Hindlimb muscle (tissue), 1 donor: ENCODE measurements at places on chromosomes 1 and 21.
A peak's percentile ranks its signal among the peaks of the same experiment; 100 is the strongest.

GRCh38 chr1:157287462-157287861 lies 149.3 kb upstream of the ETV3 start:
- no peak for DNase-seq

GRCh38 chr1:31976401-31976800 lies 37.3 kb upstream of the KHDRBS1 start:
- DNase-seq, result no peak

DNA sequence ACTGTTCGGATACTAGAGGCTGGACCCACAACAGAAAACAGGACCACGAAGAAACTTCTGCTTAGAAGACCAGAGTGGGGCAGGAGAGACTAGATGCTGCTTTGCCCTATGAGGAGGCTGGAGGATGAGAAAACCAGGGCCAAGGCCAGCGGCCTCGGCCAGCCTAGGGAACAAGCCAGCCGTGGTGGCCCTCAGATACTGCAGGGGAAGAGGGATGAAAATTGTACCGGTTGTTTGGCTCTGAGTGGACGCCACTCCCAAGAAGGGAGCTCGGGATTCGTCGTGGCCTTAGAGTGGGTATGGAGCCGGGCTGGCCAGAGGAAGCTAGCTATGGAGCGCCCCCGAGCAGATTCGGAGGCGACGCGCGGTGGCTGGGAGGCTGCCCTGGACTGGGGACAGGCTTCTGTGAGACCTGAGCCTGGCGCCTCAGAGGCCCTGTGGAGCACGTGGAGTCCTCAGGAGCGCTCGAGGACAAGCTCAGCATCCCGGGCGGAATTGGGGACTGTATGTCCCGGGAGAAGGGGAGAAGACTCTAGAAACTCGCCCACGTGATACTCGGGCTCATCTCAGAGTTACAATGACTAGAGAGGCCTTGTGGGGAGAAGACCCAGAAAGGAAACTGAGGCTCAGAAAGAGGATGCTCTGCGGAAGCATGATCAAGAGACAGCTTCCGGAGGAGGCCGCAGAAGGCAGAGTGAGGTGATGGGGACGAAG lies 2.8 kb downstream of the PRRX1 start:
- peak; percentile 54 for DNase-seq

DNA sequence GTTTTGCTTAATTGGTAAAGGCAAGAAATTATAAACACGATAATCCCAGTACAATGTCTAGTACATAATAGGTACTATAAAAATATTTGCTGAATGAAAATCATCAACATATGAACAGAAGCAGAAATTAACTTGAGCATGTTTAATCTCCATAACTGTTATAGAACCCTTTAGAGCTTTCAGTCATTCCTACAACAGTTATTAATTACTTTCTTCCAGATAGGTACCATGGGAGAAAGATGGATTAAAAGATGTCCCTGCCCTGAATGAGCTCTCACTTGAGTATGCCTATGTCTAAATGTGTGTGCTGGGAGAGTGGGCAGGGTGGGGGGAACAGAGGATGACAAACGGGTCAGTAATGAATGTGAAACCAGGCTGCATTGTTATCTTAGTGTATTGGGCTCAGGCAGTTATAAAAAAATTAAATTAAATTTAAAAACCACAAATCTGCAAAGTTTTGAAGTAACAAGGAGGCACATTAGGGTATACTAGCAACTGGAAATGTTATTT lies 2.4 kb downstream of the EPS15 start:
- no peak for DNase-seq

- DNase-seq, result no peak
Measured at GRCh38 chr1:200223207-200223606, 186.6 kb downstream of the ZNF281 start.

GRCh38 chr1:182625719-182626504 lies 21.7 kb upstream of the RGS16 start:
- no peak for DNase-seq

- no peak for DNase-seq
Measured at GRCh38 chr1:61173118-61173517, 90.8 kb downstream of the NFIA start.
